ENCODE measurements at places on chromosomes 16 and 17. TPM values are rescaled to one million over a fixed set of nuclear protein-coding genes. Genes with fewer than 3 reads are reported as not detected.

GRCh38 chr17:14940108-14940937 lies 324.8 kb downstream of the PMP22 start:
- no peak overlapping the region for H3K27ac ChIP-seq
- DNase-seq = no peak
- no peaks in the 10 kb centered on the region for H3K27me3 ChIP-seq
- no peaks in the 10 kb centered on the region for H3K36me3 ChIP-seq

- peaks cover 28% of the 10 kb centered on the region for H3K27me3 ChIP-seq
- H3K27ac ChIP-seq = no peak overlapping the region
- H3K4me1 ChIP-seq = no peaks in the 10 kb centered on the region
- H3K4me3 ChIP-seq = no peak overlapping the region
Observed at GRCh38 chr17:79572136-79572925, 38.5 kb downstream of the RBFOX3 start.

DNA sequence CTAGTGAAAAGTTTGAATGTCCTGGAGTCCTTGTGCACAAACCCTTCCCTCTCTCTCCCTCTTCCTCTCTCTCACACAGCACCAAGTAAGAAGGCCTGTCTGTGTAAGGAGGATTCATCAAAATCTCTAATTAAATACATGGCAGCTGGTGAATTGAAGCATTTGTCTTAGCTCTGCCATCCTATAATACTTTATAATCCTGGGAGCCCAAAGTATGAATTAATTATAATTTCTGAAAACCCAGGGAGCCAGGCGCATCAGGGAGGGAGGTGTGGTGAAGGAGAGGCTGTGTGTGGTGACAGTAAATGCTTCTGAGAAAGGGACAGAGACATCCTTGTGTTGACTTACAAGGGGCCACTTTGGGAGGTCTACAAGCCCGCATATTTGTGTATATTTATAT lies 691.4 kb upstream of the EEF2KMT start:
- DNase-seq = no peak
- no peaks in the 10 kb centered on the region for H3K4me1 ChIP-seq
- H3K36me3 ChIP-seq = no peaks in the 10 kb centered on the region
- H3K27ac ChIP-seq = no peak overlapping the region

GRCh38 chr16:72637306-72637705 lies 410.6 kb downstream of the ZFHX3 start:
- no peak for DNase-seq
- no peak overlapping the region for H3K27ac ChIP-seq
- no peaks in the 10 kb centered on the region for H3K4me1 ChIP-seq

DNA sequence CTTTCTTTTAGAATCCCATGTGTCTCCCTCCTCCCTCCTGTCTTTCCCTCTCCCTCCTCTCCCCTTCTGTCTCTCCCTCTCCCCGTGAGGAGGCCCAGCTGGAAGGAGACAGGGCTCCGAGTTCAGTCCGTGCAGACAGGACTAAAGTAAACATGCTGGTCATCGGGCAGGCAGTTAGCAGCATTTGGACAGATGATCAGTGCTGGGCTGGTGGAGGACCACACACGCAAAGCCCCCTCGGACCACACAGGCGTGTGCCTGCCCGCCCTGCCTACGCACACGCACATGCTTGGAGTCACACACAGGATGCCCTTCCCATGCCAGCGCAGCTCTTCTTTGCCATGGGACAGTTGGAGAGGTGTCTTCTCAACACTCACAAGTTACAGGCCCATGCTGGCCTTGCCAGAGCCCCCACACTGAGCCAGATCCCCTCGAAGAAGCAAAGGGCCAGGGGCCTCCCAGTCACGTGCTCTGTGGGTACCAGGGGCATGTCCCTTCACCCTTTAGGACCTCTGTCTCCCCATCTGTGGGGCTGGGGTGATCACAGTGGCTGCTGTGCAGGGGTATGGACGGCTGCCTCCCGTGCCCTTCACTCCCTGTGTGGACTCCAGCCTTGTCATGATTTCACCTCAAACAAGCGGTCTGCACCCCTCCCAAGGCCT lies 215.7 kb upstream of the FOXF1 start:
- H3K27ac ChIP-seq = no peak overlapping the region
- no peaks in the 10 kb centered on the region for H3K36me3 ChIP-seq
- peaks cover 49% of the 10 kb centered on the region for H3K27me3 ChIP-seq
- no peak overlapping the region for H3K4me3 ChIP-seq
- no peaks in the 10 kb centered on the region for H3K4me1 ChIP-seq

Gene PRDM7
- total RNA-seq = not detected

Gene ADAD2
- total RNA-seq = not detected

Gene KRT9
- total RNA-seq = not detected
